Head of caudate nucleus (tissue), 42 donors: ENCODE measurements at places on chromosomes 5 and 9.
A peak's percentile ranks its signal among the peaks of the same experiment; 100 is the strongest.

- no peak for DNase-seq
Measured at GRCh38 chr5:35248843-35249780, 18.8 kb upstream of the PRLR start.

- DNase-seq = peak; percentile 89
Measured at GRCh38 chr9:137029058-137029936, 1.3 kb upstream of the ABCA2 start.

DNA sequence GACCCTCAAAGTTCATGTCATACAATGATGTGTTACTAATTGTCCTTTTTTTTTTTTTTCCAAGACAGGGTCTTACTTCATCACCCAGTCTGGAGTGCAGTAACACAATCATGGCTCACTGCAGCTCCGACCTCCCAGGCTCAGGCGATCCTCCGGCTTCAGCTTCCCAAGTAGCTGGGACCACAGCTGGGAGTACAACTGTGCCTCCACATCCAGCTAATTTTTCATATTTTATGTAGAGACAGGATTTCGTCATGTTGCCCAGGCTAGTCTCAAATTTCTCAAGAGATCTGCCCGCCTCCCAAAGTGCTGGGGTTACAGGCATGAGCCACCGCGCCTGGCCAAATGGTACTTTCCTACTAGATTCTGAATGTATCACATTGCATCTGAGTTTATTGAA lies 49.4 kb upstream of the EBF1 start:
- no peak for DNase-seq

- DNase-seq = no peak
Measured at GRCh38 chr9:130922893-130923610, 16.0 kb downstream of the FIBCD1 start.

GRCh38 chr5:144566747-144567420 lies 396.2 kb downstream of the KCTD16 start:
- DNase-seq = no peak

DNA sequence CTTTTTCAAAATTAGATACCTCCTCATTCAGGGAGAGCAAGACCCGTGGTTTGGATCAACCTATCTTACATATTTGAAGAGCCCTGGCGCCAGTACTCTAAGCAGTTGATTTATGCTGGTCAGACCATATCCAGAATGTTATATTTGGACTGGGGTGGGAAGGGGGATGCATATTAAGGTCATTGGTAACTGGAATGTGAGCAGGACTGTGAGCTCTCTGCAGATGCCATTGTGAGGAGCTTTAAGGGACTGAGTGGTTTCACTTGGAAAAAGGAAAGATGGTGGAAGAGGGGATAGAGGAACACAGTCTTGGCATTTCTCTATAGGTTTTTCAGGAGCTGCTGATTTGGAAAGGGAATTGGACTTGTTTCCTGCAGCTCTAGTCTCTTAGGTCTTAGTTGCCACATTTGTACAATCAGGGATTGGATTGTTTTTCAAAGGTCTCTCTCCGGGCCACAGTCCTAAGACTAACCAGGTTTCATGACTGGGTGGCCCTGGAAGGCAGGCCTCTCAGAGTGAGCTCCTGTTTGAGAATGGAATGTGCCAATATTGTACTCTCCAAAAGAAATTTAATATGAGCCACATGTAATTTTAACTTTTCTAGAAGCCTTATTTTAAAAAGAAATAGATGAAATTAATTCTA lies 25.8 kb upstream of the F2R start:
- no peak for DNase-seq

GRCh38 chr9:108876425-108876824 lies 14.4 kb downstream of the ACTL7A start:
- DNase-seq = no peak

DNA sequence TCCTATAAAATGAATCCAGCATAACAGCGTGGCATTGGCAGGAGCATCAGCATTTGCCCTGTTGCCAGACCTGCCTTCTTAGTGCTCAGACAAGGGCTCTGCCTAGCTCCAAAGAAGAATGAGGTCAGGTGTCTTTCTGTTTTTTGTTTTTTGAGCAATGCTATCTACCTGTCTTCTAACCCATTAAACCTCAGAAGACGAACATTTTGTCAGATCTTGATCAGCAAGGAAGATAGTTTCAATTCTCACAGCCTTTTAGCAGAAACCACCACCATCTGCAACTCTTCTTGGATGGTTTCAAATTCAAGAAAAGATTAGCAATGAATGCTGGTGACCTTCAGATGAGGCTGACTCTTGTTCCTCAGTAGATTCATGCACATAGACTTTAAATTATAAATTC lies 103.5 kb upstream of the IQGAP2 start:
- no peak for DNase-seq

DNA sequence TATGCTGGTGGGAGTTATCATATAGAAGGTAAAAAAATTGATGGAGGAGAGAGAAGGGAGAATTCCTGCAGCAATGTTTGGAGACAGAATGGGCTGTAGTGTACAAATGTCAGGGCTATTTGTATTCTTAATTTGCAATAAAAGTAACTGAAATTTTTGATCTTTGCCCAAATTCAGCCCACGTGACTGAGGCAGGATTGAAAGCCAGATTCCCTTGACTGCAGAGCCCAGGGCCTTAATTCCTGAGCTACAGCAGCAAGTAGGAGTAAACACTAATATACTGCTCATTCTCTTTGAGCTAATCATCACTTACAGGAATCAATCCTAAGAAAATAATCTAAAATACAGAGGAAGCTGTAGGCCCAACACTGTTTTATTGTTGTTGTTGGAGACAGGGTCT lies 5.2 kb upstream of the ANXA6 start:
- DNase-seq = no peak

DNA sequence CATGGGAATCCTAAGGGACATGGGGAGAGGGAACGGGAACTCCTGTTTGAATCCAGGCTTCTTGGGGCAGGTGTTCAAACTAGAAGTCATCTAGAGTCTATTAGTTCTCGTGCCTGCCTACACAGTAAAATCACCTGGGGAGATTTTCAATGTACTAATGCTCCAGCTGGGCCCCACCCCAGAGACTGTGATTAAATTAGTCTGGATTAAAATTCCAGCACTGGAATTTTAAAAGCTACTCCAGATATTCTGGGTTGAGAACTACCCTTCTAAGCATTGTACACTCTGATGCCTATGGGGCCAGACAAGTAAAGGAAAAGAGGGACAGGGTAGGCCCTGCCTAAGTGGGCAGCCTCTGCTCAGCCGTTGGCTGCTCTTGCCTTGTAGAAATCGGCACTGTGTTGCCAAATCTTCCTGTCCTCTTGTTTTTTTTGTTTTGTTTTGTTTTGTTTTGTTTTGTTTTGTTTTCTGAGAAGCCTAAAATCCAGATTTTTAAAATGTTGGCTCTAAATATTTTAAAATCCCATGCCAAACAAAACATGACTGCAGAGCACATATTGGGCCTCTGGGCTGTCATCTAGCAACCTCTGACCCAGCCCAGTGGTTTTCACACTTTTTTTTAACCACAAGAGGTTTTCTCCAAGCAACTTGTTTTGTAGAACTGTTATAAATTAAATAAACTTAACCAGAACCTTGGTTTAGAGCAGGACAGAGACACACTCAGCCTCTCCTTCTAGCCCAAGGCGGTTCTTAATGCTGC lies 29.0 kb downstream of the ADRB2 start:
- no peak for DNase-seq

- DNase-seq = no peak
Measured at GRCh38 chr5:178304761-178305645, 72.4 kb upstream of the PHYKPL start.

- DNase-seq = no peak
Measured at GRCh38 chr5:73170522-73170921, 2.5 kb upstream of the TMEM174 start.

DNA sequence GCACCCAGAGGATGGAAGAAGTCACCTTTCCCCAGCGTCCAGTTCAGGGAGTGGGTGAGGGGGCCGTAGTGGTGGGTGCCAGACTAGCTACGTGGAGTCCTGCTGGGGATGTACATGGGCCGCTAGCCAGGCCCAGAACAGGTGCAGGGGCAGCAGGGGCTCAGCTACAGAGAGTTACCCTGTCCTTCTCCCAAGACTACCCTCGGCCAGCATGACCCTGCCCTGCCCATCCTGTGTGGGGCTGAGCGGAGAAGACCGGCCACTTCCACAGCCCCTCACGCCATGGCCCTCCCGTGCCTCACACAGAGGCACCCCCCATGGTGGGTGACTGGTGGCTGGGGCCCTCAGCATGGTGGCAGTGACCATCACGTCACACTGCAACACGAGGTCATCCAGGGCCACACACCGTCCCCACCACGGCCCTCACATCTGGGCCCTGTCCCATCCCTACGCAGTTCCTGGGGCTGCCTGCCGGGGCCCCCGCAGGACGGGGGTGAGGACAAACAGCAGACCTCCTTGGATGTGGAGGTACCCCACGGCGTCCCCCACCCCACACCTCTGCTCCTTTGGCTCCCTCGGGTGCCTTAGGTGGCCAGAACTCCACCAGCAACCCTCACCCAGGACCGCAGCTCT lies 977 bp upstream of the DPP7 start:
- DNase-seq = no peak

- DNase-seq = no peak
Measured at GRCh38 chr9:136303066-136303824, 649 bp downstream of the CCDC187 start.

GRCh38 chr5:158992037-158992740 lies 107.5 kb downstream of the EBF1 start:
- no peak for DNase-seq

DNA sequence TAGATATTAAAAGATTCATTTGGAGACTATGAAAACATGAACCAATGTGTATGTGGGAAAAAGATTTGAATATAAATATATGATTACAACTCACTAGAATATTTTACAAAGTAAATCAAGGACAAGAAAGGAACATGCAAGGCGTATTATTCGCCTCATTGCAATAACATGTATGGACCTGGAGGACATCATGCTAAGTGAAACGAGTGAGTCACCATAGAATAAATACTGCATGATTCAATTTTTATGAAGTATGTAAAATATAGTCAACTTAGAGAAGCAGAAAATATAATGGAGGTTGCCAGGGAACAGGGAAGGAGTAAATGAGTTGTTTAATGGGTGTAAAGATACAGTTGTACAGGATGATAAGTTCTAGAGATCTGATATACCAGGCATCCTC lies 4.9 kb downstream of the TXNDC8 start:
- DNase-seq = no peak

DNA sequence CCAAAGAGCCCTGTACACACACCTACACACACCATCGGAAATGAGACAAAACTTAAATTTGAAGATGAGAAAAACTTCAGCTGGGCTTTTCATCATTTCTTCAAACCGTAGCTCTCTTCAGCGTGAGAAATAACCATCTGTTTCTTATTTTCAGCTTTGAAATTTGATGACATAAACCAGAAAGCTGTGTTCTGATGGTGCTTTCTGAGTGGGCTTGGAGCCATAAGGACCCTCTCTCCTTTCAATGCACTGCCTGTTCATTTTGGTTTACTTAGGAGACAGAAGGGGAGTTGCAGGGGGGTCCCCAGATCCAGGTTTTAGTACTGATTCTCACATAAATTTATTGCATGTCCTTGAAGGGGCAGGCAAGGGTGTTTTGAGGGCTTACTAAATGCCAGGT lies 9.5 kb downstream of the FBXO10 start:
- DNase-seq = no peak

- DNase-seq = no peak
Measured at GRCh38 chr5:125486634-125487033, 740.2 kb upstream of the ZNF608 start.

- DNase-seq = no peak
Measured at GRCh38 chr9:6922680-6923079, 164.9 kb downstream of the KDM4C start.

DNA sequence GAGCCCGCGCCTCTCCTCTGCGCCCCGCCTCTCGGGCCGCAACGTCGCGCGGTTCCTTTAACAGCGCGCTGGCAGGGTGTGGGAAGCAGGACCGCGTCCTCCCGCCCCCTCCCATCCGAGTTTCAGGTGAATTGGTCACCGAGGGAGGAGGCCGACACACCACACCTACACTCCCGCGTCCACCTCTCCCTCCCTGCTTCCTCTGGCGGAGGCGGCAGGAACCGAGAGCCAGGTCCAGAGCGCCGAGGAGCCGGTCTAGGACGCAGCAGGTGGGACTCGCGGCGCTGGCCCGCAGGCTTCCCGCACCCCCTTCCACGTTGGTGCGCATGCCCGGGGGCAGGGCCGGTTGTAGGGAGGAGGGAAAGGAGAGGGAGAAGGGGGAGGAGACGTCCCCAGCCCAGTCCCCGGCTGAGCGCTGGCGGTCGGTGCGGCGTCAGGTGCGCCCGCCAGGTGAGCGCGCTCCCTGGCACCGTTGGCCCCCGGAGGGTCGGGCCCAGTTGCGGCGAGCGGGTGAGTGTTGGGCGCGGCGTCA lies at the start of gene OCLN:
Gene OCLN, plus strand, starts transcription at position 400 of the 532 bp plus-strand sequence. CDS start 11,455 bp downstream, outside the sequence.
- DNase-seq = peak; percentile 31

- no peak for DNase-seq
Measured at GRCh38 chr9:132946631-132947295, 2.3 kb upstream of the TSC1 start.

DNA sequence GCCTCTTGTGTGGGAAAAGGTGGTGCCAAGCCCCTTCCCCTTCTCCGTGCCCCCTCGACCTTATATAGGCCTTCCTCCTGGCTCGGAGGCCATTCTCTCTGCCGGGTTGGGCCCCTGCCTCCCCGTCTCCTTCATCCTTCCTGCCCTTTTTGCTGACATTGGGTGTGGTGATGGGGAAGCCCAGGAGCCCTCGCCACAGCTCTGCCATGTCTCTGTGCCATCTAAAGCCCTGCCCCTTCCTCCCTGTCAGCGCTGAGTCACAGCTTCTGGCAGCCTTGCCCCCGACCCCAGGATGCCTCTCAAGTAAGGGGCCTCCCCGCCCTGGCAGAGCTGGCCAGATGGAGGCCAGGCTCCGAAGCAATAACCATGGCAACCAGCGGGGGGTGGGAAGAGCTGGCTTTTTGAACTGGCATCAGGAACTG lies 30.4 kb downstream of the JADE2 start:
- peak; percentile 35 for DNase-seq

GRCh38 chr5:150137168-150137957 lies 18.3 kb downstream of the PDGFRB start:
- DNase-seq = no peak

DNA sequence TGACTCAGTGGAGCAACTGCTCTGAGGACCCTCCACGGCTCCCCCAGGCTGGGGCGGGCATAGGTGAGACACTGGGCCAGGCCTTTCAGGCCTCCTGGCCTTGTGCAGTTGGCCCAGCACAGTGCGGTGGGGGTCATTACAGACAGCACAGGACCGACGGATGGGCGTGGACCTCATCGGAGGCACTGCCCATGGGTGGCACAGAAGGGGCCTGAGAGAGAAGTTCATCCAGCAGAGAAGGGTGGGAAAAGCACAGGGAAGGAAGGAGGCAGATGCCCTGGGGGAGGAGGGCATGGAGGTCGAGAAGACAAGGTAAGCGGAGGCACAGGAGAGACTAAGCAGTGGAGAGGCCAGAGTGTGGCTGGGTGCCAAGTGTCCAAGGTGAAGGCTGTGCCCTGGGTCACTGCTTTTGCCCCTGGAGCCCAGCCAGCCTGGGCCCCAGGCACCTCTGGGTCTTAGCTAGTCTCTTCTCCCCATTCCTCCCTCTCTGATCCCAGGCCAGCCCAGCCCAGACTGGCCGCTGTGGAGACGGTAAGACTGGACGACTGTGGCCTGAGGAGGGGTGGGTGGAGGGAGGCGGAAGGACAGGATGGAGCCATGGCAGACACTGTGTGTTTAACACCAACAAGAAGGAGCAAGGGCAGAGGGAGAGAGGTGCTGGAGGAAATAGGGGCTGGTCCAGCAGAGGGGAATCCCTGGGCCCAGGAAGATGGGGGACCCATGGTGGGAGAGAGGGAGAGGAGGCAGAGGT lies 5.7 kb downstream of the IL3 start:
- DNase-seq = no peak

GRCh38 chr5:126455264-126455663 lies 32.1 kb downstream of the GRAMD2B start:
- DNase-seq = no peak

GRCh38 chr5:150457121-150457520 lies 7.6 kb upstream of the RPS14 start:
- no peak for DNase-seq

- no peak for DNase-seq
Measured at GRCh38 chr9:24479361-24480059, 66.2 kb downstream of the IZUMO3 start.
